ENCODE measurements at places on chromosomes 1 and 21.

GRCh38 chr1:11929849-11930248, 3.6 kb upstream of the KIAA2013 start:
- peak; percentile 90 for DNase-seq

DNA sequence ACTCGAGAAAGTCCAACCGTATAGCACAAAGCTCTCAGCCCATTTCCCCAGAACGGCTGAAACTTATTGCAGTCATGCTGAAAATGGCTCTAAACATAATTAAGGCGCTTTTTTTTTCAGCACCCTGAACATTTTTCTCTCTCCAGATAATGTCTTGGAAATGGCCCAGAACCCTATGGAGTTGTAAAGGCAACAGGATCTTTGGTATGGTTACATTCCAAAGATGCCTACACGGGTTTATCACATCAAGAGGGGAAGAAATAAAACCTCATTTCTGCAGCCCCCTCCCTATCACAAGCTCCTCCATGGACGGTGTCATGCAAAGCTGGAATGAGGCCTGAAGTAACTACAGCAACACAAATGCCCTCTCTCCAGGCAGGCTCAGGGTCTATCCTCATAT, 126.4 kb upstream of the GALNT2 start:
- no peak for DNase-seq

DNA sequence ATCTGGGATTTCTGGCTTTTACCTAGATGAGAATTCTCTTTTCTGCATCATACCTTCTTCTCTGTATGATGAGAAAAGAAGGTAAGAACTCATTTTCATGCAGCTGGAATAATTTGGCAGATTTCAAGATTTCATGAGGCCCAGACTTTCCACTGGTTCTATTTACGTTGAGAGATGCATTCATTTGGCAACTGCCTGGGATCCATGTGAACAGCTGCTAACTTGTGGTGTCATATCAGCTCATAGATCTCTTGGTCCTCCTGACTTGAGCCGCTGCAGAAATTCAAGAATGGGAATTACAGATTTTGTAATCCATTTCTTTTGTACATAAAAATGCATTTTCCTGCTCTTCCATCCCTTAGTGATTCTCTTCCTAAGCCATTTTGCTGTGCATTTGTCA, 17.1 kb upstream of the C1orf87 start:
- DNase-seq, result no peak

DNA sequence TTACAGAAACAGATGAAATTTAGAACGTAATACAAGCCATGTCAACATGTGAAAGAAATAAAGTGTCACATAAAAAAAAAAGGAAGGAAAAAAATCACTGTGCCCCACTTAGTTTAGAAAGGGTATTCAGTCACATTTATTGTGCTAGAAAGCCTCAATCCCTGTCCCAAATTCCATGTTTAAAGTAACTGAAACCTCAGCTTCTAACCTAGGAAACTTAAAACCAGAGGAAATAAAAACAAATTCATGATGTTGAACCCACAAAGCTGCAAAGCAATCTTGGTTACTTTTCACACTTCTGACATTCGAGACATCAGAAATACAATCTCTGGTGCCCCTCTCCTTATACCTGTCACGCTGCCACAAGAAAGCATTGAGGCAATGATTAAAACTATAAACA, 101.8 kb downstream of the NBPF12 start:
- no peak for DNase-seq
